ENCODE measurements at places on chromosomes 3 and 15.

DNA sequence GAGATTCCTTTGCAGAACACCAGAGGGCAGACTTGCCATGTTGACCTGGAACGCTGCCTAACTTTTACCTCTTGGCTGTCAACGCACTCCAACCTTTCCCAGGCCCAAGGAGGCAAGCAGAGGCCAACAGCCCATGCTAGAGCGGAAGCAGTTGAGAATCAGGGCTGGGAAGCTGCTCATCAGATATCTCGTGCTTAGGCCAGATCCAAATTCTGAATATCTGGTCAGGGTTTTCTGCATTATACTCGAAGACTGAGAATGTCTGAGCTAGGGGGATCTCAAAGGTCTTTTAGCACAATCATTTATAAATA, 2.5 kb downstream of the XIRP1 start:
- peak; percentile 41 for DNase-seq
- no peaks in the 10 kb centered on the region for H3K36me3 ChIP-seq
- H3K27ac ChIP-seq = peak overlapping the region; percentile 75
- H3K4me1 ChIP-seq = peaks cover 4% of the 10 kb centered on the region
- H3K27me3 ChIP-seq = peaks cover 5% of the 10 kb centered on the region

GRCh38 chr15:49169880-49170597, at the start of gene GALK2:
Gene GALK2 (plus strand): TSS chr15:49170247. CDS start chr15:49170323, 76 bp downstream.
- no peaks in the 10 kb centered on the region for H3K27me3 ChIP-seq
- DNase-seq = peak; percentile 84
- peak within 1 kb of the TSS; percentile 99 for H3K27ac ChIP-seq
- peaks cover 32% of the 10 kb centered on the region for H3K4me1 ChIP-seq
- peak within 1 kb of the TSS; percentile 99 for H3K4me3 ChIP-seq
- peaks cover 2% of the 10 kb centered on the region for H3K36me3 ChIP-seq

GRCh38 chr15:70528816-70529215, 234.5 kb downstream of the UACA start:
- H3K36me3 ChIP-seq = peaks cover 5% of the 10 kb centered on the region
- peak overlapping the region; percentile 75 for H3K4me3 ChIP-seq
- no peak for DNase-seq
- H3K27ac ChIP-seq = peak overlapping the region; percentile 66
- H3K4me1 ChIP-seq = peaks cover 44% of the 10 kb centered on the region

DNA sequence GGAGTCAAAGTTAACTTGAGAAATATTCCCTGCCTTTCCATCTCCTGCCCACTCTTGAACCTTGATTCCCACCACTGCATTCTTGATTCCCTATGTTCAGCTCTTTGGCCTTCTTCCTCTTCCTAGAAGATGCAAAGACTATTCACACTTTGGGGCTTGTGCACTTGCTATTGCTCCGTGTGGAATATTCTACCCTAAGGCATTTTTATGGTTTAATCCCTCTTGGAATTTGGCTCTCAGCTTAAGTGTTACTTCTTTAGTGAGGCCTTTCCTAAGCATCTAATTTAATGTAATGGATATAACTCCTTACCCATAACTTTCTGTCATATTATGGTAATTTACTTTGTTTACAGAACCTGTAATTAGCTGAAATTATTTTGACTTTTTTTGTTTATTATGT, 318.9 kb upstream of the COL8A1 start:
- H3K27ac ChIP-seq = no peak overlapping the region
- H3K27me3 ChIP-seq = no peaks in the 10 kb centered on the region
- H3K4me3 ChIP-seq = no peak overlapping the region
- no peak for DNase-seq
- H3K4me1 ChIP-seq = no peaks in the 10 kb centered on the region
- H3K36me3 ChIP-seq = no peaks in the 10 kb centered on the region

DNA sequence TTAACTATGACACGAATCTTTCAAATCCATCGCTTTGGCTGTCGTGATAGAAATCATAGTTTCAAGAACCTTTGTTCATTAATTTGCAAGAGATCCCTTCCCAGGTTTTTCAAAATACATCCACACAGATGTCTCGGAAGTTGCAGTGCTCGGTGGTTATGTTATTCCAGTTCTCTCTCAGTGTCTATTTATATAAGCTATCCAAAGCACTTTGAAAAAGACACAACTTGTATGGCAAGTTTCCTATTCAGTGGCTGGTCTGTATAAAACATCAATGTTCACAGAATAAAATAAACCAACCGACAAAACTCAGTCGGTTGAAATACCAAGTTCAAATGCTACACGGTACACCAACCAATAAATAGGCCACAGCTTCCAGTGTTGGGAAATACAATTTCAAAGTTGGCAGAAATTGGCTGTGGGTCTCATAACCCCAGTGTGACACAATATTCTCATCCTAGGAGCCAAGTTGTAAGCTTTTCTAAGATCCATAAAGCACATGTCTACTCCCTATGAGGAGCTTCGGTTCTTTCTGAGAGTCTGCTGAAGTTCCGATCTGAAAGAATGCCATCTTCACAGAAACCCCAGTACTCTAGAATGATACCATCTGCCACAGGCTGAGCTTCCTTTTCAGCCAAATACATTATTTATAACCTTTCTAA, 23.7 kb downstream of the SATB1 start:
- peaks cover 3% of the 10 kb centered on the region for H3K36me3 ChIP-seq
- peak overlapping the region; percentile 93 for H3K27ac ChIP-seq
- no peaks in the 10 kb centered on the region for H3K27me3 ChIP-seq
- no peak overlapping the region for H3K4me3 ChIP-seq
- H3K4me1 ChIP-seq = peaks cover 46% of the 10 kb centered on the region

DNA sequence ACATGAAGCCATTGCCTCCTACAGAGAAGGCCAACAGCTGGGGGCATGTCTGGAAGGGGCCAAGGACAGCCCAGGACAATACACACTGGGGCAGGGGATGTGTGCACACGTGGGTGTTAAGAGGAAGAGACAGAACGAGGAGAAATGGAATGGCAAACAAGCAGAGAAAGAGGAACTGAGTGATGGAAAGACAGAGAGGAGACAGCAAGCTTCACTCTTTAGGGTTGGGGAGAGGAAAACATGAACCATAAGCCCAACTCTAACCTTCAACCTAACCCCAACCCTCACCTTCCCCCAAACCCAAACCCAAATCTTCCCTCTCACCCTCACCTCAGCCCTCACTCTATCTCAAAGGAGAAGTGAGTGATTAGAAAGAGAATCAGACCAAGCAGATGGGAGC, 11.9 kb upstream of the PARL start:
- H3K27me3 ChIP-seq = peaks cover 51% of the 10 kb centered on the region
- H3K4me3 ChIP-seq = no peak overlapping the region
- no peak overlapping the region for H3K27ac ChIP-seq
- DNase-seq = no peak

- no peaks in the 10 kb centered on the region for H3K27me3 ChIP-seq
These were observed 74.9 kb upstream of the TNIK start for GRCh38 chr3:171535133-171535532.

DNA sequence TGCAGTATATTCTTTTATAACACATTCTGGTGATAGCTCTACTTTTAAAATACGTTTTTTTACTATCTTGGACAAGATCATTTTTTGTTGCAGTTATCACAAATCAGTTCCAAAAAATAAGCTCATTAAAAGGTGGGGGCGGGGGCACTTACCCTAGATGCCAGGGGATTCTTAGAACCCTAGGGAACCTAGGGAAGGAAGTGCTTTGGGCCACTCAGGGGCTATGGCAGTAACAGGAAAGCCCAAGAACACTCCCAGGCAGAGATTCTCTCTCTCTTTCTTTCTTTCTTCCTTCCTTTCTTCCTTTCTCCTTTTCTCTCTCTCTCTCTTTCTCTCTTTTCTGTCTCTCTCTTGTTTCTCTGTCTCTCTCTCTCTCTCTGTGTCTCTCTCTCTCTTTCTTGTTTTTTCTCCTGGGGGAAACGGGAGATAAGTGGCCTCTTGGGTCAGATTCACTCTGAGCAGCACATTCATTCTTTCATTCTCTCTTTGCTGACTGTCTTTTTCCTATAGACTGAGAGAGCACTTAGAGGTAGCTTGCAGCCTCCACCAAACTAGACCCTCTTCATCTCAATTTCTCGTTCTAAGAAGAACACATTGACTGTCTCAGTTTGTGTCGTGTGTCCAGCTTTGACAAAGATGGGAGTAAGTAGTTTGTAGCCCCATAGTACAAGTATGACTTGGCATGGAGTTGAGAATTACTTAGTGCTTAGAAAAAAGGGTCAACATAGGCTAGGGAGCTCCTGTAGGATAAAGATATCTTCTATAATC, 16.6 kb downstream of the SCAANT1 start:
- peak overlapping the region; percentile 90 for H3K27ac ChIP-seq
- H3K4me3 ChIP-seq = no peak overlapping the region
- no peak for DNase-seq
- H3K36me3 ChIP-seq = peaks cover 4% of the 10 kb centered on the region

DNA sequence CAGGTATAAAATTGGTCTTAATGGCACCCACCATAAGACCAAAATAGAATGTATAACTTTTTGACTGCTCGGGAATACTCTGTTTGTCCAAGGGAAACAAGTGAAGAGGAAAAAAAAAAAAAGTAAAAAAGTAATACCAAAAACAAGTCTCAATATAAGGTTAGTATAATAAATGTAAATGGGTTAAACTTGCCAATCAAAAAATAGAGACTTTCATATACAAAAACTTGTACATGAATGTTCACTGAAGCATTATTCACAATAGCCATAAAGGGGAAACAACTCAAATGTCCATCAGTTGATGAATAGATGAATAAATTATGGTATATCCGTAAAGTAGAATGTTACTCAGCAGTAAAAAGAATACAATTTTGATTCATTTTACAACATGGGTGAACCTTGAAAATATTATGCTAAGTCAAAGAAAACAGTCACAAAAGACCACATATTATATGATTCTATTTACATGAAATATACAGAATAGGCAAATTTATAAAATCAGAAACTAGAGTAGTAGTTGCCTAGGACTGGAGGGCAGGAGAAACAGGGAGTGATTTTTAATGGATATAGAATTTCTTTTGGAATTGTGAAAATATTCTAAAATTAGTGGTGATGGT, 39.6 kb upstream of the FGD5 start:
- peaks cover 21% of the 10 kb centered on the region for H3K27me3 ChIP-seq
- no peak overlapping the region for H3K4me3 ChIP-seq
- H3K27ac ChIP-seq = no peak overlapping the region
- no peak for DNase-seq
- H3K36me3 ChIP-seq = no peaks in the 10 kb centered on the region

DNA sequence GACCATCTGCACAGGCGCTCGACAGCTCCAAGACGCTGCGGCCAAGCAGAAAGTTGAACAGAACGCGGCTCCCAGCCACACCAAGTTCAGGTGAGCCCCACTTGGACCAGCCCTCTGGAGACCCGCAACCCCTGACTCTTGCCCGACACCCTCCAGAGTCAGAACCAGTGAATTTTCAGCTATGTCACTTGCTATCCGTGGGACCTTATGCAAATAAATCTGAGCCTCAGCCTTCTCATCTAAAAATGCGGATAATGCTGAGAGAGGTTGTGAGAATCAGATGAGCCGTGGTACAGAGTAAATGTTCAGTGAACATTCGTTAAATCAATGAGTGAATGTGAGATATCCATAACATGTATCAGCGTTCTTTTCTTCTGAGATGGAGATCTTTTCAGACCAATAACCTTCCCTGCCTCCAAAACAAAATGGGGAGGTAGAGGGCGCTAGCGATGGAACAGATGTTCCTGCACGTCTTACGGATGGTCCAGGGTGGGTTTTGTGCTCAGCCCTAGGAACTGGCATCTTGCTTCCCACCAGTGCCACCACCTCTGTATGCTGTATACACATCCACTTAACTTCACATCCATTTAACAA, 524 bp downstream of the MRPS11 start:
- H3K36me3 ChIP-seq = peaks cover 5% of the 10 kb centered on the region
- peak overlapping the region; percentile 92 for H3K4me3 ChIP-seq
- H3K4me1 ChIP-seq = peaks cover 24% of the 10 kb centered on the region
- no peak for DNase-seq

- DNase-seq = no peak
- H3K27ac ChIP-seq = no peak overlapping the region
These were observed 4.4 kb upstream of the MUSTN1 start for GRCh38 chr3:52839268-52839575.

DNA sequence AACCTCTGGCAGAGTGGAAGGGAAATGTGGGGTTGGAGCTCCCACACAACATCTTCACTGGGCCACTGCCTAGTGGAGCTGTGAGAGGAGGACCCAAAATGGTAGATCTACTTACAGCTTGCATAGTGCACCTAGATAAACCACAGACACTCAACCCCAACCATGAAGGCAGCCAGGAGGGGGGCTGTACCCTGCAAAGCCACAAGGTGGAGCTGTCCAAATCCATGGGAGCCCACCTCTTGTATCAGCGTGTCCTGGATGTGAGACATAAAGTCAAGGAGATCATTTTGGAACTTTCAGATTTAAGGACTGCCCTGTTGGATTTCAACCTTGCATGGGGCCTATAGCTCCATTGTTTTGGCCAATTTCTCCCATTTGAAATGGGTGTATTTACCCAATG, 20.9 kb downstream of the TP63 start:
- DNase-seq = no peak
- no peaks in the 10 kb centered on the region for H3K27me3 ChIP-seq
- H3K36me3 ChIP-seq = no peaks in the 10 kb centered on the region
- no peak overlapping the region for H3K4me3 ChIP-seq
- H3K4me1 ChIP-seq = no peaks in the 10 kb centered on the region

DNA sequence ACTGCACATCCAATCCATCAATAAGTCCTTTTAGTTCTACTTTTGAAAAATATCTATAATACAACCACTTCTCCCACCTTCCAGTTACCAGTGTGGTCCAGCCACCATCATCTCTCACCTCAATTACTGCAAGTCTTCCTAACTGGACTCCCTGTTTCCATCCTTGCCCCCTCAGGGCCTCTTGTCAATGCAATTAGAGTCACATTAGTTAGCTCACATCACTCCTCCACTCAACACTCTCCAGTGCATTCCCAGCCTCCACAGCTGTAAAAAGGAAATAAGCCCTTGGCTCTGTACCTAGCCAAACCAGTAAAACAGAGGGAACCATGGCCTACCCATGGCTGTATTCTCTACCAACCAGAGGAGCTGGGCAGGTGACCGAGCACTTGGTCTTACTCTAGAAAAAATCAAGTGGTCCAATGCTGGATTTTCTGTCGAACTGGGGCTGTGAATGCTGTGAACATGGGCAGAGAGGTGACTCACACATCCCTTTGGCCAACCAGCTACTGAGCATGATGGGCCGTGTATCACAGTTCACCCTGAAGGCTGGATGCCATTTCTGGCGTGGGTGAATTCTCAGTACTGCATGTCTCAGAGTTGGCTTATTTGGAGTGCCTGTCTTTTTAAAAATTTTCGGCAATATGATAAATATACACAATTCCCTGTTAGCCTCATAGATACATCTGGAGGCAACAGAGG, 62.5 kb upstream of the C15orf61 start:
- peak overlapping the region; percentile 62 for H3K27ac ChIP-seq
- no peak overlapping the region for H3K4me3 ChIP-seq
- no peaks in the 10 kb centered on the region for H3K4me1 ChIP-seq
- H3K36me3 ChIP-seq = peaks cover 6% of the 10 kb centered on the region

- no peaks in the 10 kb centered on the region for H3K4me1 ChIP-seq
- H3K27me3 ChIP-seq = no peaks in the 10 kb centered on the region
- no peaks in the 10 kb centered on the region for H3K36me3 ChIP-seq
- no peak for DNase-seq
- H3K4me3 ChIP-seq = no peak overlapping the region
These were observed 1070.8 kb downstream of the IGSF11 start for GRCh38 chr3:117963858-117964257.

All from T-helper 17 cell (primary cell).